Stimulated activated CD4-positive, alpha-beta T cell treated with anti-CD3 and anti-CD28 coated beads, TNF-alpha, amount 100 ng/mL, for 1 hour (primary cell): ENCODE measurements at places on chromosomes 5 and 9.

GRCh38 chr9:20783057-20784038 is 99.3 kb downstream of the FOCAD start:
- no peak for DNase-seq

GRCh38 chr5:153883854-153884611 is 154.7 kb downstream of the FAM114A2 start:
- no peak for DNase-seq

DNA sequence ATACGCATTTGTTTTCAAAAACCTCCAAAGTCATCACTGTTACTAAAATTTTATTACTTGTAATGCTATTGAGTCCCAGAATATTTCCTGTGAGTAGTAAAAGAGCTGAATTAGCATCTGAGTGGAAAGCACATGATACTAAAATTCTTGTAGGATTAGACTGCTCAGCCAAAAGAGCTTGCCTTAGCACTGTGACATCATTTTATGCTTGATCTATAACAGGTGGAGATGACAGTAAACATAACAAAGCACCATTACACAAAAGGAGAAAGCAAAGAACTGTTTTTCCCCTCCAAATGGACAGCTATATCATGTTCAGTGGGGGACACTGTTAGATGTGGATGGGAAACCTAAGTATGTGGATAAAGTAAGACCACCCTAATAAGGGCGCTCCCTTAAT is 5.8 kb upstream of the JAK2 start:
- no peak for DNase-seq

GRCh38 chr5:553874-554273 is 29.6 kb upstream of the SLC9A3 start:
- no peak for DNase-seq

DNA sequence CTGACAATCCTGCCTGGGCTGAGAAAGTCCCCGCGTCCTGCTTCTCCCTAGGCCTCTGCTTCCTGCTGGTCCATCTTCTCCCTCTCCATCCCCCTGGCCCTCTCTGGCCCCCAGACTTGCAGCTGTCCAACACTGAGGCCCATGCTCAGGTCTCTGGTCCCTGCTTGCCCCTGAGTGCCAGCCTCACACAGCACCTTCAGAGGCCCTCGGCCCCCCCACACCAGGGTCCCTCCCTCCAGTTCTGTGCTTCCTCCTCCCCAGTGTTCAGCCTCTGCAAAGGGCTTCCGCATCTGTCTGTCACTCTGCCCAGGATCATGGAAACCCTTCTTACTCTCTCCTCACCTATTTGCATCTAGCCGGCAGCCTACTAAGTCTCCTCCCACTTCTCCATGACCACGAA is 62.4 kb upstream of the CTSL start:
- DNase-seq, result no peak

GRCh38 chr5:143026380-143026779 is 256.2 kb downstream of the ARHGAP26 start:
- no peak for DNase-seq

- DNase-seq, result no peak
Observed at GRCh38 chr9:121340676-121341392, 29.2 kb downstream of the STOM start.

GRCh38 chr9:37302277-37302676 is 120.2 kb upstream of the GRHPR start:
- no peak for DNase-seq

DNA sequence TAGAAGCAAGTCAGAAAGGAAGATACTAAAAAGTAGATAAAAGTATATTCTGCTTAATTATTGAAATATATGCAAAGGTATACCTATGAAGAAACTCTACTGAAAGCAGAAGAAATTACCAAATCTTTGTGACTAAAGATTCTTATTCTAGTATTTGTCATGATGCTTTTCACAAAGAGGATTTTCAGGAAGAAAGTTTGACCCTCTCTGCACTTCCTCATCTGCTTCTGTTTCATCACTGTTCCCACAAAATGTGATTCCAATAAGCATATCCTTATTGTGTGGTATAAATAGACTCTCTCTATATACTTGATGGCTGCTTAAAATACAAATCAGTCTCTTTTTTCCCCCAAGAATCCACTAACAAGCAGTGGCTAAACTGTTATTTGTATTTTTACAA is 2139.6 kb upstream of the ACO1 start:
- no peak for DNase-seq

GRCh38 chr9:91075279-91075678 is 273.7 kb downstream of the SYK start:
- DNase-seq, result no peak

- DNase-seq, result no peak
Observed at GRCh38 chr5:135031813-135032694, 2.0 kb downstream of the PITX1 start.

- DNase-seq, result no peak
Observed at GRCh38 chr9:18297056-18297841, 176.7 kb upstream of the ADAMTSL1 start.

DNA sequence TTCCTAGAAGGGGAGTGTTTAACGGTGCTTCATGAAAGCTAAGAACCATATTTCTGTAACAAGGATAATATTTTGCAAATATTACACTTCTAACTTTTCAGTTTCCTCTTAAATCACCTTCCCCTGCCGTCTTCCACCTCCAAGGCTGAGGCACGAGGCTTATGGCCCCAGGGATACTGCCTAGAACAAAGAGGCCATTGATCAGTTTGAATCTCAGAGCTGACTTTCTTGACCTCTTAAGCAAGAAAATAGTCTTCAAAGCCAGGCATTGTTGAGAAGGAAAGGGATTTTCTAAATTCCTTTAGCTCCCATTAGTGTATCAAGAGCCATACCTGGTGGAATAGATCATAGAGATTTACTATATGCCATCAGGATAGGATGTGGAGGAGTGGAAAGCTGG is 566.2 kb downstream of the BNC2 start:
- no peak for DNase-seq

GRCh38 chr5:77210964-77211690 is 647 bp downstream of the PDE8B start:
- DNase-seq, result no peak

DNA sequence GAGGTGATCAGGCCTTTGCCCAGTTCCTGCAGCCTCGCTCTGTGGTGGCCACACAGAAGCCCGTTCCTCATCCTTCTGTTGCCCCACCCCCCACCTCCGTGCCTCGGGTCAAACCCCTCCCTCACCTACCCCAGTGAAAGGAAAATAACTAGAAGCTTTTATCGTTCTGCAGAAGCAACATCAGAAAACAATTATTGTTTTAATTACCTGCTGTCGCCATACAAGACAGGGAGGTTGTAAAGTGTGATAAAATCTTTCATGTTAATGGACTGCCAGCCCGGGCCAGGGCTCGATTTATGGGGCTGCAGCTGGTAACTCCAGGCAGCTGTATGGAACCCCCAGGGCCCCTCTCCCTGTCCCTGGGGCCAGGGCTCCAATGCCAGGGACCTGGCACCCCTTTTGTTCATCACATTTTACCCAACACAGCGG is 20.6 kb downstream of the UNC5A start:
- DNase-seq, result no peak

DNA sequence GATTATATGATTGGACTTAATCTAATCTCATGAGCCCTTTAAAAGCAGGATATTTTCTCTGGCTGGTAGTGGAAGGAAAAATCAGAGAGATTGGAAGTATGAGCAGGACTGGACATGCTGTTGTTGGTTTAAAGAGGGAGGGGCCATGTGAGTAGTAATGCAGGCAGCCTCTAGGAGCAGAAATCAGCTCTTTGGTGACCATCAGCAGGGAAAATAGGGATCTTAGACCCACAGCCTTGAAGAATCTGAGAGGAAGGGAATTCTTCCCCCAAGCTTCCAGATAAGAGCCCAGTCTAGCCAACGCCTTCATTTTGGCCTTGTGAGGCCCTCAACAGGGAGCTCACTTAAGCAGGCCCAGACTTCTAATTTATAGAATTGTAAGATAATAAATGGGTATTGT is 9.5 kb downstream of the SH3GL2 start:
- DNase-seq, result no peak

- peak; percentile 52 for DNase-seq
Observed at GRCh38 chr9:6715755-6716643, 41.8 kb upstream of the KDM4C start.

DNA sequence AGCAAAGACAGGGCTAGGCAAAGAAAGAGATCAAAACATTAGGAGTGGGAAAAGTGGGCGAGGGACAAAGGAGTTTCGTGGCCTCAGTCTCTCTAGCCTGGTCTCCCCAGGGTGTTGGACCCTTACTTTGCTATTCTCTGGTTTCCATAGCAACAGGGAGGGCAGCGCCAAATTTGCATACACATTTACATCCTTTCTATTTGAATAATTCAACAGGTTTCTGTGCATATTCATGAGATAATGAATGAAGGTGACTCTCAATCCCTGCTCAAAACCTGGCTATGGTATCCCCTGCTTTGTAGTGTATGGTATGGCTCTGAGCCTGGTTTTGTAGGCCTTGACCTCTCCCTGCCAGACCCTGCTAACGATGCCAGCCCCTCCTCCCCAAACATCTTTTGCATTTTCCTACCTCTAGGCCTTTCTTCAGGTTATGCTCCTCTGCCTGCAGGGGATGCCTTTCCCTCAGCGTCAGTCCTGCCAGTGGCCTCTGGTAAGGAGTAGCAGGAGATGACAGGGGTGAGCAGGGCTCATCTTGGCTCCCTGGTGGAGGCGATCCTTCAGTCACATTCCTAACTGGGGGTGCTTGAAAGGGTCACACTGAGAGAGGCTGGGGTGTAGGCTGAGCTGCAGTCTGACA is 9.8 kb downstream of the RPP25L start:
- DNase-seq, result no peak

DNA sequence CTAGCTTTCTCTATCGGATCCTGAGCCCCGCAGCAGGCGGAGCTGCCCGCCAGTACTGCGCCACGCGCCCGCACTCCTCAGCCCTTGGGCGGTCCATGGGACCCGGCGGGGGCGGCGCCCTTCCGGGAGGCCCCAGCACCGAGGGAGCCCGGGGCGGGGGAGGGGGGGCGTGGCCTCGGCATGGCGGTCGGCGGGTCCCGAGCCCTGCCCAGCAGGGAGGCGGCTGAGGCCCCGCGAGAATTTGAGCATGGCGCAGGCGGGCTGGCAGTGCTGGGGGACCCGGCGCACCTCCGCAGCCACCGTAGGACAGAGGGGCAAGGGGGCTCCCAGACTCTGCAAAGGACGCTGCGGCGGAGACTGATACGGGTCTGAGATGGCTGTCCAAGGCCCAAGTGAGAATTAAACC is 6.8 kb downstream of the ZDHHC11B start:
- no peak for DNase-seq

GRCh38 chr5:158070859-158071258 is 211.9 kb upstream of the CLINT1 start:
- DNase-seq, result no peak

DNA sequence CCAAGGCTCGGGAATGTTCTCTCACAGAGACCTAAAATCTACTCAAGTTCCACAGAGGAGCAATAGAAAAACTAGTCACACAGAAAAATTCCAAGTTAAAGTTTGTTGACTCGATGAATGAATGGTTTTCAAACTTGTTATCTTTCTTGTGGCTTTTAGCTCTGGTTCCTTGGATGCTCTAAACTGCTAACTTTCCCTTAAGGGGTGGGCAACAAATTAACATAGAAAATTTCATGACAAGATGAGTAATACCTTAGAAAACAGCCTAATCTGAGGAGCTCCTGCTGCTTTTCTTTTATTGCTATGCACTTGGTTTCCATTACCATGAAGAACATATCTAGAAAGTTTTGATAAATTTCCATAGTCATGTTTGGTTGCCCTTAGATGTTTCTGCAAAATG is 100.2 kb upstream of the CCDC112 start:
- no peak for DNase-seq

DNA sequence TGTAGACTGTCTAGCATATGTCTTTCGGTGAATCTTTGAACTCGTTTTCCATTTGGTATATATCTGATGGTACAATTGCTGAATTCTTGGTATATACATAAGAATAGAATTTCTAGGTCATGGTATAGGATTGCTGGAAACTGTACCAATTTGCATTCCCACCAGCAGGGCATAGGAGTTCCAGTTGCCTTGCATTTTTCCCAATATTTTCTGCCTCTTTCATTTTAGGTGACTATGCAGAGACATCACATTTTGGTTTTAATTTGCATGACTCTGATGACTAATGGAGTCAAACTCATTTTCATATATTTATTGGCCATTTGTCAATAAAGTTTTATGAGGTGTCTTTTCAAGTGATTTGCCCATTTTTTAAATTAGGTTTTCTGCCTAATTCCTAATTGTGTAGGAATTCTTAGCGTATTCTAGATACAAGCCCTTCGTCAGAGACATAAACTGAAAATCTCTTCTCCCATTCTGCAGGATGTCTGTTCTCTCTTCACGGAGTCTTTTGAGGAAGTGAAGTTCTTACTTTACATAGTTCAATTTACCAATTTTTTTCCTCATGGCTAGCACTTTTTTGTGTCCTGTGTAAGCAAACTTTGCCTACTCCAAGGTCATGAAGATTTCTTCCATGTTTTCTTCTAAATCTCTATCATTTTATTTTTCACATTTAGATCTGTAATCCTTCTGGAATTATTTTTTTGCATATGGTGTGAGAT is 28.9 kb upstream of the PDCD1LG2 start:
- DNase-seq, result no peak

DNA sequence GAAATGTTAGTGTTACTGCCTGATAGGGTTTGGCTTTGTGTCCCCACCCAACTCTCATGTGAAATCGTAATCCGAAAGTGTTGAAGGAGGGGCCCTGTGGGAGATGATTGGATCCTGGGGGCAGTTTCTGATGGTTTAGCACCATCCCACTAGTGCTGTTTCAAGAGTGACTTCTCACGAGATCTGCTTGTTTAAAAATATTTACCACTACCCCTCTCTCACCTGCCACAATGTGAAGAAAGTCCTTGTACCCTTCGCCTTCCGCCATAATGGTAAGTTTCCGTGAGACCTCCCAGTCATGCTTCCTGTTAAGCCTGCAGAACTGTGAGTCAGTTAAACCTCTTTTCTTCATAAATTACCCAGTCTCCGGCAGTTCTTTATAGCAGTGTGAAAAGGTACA is 2.6 kb upstream of the RFX3 start:
- DNase-seq, result peak; percentile 24

DNA sequence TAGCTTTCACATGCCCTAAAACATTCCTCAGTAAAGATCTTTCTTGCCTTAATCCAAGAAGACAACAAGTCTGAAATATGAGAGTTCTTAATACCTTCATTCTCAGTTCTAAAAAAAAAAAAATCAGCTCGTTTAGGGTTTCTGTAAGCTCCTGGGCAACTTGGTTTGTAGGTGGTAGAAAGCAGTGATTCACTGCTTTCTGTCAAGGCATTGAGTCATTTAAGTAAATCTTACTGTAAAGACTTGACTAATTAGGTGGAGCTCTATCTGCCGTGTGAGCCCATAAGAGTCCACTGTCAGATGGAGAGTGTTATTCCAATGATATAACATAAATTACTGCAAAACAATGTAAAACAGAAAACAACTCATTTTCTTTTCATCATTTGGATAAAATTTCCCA is 56.1 kb upstream of the MAST4 start:
- DNase-seq, result no peak

GRCh38 chr9:84003246-84003645 is 22.6 kb downstream of the RMI1 start:
- DNase-seq, result no peak

DNA sequence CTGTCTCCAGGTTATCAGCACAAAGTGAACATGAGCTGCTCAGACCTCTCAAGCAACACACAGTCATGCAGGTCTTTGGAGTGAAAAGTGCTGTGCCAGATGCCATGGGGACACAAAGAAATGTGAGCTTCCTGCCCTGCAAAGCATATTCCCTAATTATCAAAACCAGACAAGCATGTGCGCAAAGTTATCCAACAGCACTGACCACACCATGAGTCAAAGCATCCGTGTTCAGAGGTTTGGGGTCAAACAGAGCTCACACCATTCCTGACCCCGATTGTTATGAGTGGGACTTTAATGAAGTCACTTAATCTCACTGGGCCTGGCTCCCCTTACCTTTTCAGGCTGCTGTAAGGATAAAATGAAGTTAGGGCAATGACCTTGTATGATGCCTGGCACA is 138.5 kb downstream of the SLIT3 start:
- no peak for DNase-seq
